ENCODE measurements at places on chromosomes 2 and 18.

DNA sequence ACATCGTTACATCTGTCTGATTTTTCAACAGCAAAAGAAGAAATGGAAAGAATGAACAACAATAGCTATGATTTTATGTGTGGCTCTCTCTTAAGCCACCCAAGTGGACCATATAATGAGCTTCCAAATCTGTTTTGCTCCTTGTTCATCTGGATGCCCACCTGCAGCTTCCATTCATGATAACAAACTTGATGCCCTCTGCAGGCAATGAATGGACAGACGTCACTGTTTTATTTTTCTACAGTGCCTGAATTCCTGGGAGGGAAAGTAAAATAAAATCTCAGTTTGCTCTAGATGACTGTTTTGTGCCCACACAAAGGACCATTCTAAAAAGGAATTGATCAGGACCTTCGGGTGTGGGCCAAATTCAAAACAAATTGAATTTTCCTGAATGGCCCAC, 5.0 kb downstream of the MREG start:
- DNase-seq: no peak

- DNase-seq: no peak
Observed at GRCh38 chr2:190835303-190835930, 45.2 kb upstream of the GLS start.

DNA sequence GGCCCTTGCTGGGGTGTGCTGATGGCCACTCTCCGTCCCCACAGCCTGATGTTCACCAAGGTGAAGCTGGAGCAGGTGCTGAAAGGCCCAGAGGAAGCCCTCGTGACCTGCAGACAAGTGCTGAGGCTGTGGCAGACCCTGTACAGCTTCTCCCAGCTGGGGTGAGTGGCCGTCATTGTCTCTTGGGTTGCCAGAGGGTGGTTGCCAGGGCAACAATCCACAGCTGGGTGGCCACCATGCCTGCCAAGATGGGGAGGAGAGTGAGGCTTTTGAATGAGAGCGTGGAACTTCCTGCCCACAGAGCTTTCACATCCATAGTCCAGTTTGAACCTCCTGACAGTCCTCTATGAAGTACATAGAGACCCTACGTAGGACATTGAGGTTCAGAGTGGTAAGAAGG, 108.8 kb downstream of the STPG4 start:
- DNase-seq: no peak

GRCh38 chr18:31587529-31587928, 4.1 kb upstream of the TTR start:
- no peak for DNase-seq

- no peak for DNase-seq
Observed at GRCh38 chr2:218216336-218216673, 684 bp upstream of the ARPC2 start.

DNA sequence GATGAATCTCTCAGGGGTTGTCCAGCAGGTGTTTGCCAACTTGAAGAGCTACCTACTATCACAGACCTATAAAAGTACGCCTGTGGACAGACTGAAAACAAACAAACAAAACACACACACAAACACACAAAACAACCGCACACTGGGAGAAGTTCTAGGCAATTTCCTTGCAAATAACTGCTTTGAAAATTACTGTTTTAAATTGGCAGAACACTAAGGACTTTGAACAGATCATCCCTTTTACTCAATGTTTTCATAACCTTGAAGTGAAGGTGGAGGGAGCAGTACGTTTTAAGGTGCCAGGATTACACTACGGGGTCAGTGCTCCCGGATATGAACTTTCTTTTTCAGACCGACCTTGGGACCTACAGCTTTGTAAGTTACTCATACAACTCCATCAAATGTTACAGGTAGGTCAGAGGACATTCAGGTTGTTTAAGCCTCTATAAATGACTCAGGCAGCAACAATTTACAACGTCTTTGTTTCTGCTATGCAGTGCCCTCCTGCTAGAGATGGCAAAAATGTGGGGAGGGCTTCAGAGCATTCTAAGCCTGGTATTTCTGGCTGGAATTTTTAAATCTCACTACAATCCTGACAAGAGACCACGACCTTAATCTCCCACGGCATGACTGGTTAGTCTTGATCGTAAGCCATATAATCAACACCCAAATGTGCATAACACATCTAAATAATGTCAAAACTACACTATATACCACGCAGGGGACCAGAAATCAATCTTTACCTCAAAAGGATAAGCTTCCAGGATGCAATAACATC, 1.4 kb upstream of the SLC20A1 start:
- DNase-seq: no peak

DNA sequence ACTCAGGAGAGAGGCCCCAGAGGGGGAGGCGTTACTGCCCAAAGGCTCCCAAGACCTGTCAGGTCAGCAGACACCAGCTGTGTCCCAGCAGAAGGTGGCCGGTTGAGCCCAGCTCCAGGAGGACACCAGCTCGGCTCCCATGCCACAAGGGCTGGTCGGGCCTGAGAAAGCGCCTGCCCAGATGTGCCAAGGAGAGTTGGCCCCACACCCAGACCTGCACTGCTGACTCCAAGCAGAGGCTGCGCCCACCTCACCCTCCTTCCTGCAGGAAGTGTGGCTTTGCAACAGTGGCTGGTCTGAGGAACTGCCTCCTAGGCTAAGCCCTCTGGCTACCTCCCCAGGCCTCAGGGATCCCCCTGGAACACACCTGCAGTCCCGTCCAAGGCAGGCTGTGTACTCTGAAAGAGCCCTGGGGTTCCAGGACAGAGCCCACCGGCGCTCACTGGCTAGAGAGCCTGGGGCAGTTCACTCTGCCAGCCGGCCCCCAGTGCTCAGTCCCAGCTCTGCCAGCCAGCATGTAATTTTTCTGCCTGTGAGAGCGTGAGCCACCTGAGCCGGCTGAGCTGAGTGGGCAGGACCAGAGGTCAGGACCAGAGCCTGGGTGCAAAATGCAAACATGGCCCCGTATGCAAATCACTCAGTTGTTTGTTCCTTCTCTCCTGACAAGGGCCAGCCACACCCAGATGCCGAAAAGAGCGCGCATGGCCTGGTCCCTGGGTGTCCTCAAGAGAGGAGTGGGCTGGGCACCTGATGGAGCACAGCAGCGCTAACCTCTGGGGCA, 36.9 kb upstream of the PTMA start:
- DNase-seq: no peak

All from stimulated activated CD4-positive, alpha-beta T cell treated with anti-CD3 and anti-CD28 coated beads, Interleukin-15, amount 100 ng/mL, for 48 hours (primary cell).